Liver (tissue), 10 donors: ENCODE measurements at places on chromosomes 7 and 10. TPM values are rescaled to one million over a fixed set of nuclear protein-coding genes. Genes with fewer than 3 reads are reported as not detected.

- no peak for DNase-seq
These were observed 147.3 kb downstream of the ZMYND11 start for GRCh38 chr10:282294-283139.

DNA sequence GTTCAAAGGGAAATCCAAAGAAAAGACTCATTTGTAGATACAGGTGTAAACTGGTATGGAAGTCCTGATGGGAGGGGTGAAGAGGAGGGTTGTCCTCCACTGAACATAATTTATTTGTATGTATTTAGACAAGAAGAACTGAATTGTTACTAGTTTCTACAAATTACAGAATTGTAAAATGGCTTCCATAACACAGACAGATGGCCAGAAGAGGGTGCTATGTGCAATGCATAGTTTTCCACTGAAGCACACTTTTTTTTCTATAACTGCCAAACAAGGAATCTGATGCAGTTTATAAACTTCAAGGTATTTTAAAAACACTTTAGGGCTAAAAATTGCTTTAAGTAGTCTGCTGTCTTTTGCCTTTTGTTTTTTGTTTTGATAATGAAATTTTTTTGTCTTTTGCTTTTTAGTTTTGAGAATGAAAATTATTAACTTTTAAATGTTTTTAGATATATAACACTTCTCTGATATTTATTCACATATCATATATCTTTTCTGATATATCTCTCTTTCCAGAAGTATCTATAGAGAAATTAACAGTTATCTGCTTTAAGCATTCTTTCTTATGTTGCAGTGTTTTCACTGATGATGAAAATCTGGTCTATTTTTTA is 58.5 kb downstream of the PHYHIPL start:
- DNase-seq: no peak

DNA sequence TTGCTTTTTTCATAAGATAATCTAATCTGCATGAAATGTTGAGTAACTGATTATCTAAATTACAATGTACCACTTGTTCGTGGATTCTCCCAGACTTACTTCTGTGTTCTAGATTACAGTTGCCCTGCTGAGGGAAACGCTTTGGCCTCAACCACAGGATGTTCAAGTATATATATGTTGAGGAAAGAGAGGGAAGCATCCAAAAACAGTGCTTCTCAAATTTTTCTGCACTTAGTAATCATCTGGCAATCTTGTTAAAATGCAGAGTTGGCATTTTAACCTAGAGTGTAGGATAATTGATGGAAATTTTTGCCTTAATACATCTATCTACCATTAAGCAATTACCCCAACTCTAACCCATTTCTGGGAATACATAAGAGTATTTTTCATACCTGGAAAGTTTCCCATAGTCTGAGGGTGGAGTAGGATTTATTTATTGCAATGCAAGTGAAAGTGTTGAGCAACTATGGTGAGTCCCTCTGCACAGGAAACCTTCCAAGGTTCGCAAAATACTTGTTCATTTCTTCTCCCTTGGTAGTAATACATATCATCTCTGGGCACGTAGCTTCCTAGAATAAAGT is 59.6 kb upstream of the C1GALT1 start:
- DNase-seq: no peak

DNA sequence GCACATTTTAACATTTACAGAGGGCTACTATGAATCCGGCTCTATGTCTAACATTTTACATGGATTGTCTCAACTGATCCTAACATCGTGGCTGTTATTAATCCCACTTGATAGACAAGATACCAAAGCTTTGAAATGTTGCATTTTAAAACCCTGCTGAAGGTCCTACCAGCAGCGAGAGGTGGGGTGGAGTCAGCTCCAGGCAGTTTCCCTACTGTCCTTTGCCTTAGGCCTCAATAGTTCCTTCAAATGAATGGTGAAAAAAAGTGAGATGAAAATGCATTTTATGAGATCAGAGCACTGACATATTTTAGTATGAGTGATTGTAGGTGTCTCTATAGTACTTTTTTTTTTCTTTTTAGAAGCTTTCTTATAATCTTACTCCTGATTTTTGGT is 26.6 kb downstream of the BAIAP2L1 start:
- no peak for DNase-seq

DNA sequence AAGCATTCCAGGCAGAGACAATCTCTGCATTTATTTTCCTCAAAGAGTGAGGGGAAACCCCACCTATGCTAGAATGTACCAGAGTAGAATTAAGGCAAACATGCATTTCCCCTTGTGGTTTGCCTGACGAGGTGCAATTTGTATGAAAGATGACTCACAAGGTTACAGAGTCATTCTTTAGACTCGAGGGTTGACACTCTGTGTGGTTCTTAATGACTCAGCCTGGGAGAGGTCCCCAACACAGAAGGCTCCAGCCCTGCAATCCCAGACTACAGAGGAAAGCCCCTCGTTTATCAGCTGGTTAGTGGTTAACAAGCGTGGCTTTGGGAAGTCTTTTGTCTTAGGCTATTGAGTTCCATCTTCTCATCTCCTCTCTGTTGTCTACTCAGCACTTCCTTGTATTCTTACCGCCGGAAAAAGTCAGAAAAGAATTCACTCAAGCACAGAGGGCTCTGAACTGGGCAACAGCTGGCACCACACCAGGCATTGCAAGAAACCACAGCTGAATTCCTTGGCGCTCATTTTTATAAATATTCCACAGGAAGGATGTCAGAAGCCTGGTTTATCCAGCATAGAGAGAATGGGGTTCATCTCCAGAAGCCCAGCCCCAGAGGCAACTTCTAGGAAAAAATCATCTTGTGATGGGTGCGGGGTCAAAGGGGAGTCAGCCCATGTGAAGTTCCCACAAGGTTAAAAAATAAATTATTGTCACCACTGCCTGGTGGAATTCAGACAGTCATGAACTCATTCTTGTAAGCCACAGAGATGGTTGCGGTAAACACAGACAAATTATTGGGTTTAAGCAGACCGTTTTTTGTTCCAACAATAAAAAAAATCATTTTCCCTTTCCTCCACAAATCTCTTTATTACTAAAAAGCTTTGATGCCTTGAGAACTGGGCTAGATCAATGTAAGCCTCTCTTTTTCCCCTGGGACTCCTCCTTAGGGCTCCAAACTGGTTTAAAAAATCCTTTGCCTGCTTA is 24.5 kb upstream of the SVIL start:
- DNase-seq: no peak

- DNase-seq: no peak
These were observed 2.0 kb downstream of the MTPN start for GRCh38 chr7:135975166-135975565.

DNA sequence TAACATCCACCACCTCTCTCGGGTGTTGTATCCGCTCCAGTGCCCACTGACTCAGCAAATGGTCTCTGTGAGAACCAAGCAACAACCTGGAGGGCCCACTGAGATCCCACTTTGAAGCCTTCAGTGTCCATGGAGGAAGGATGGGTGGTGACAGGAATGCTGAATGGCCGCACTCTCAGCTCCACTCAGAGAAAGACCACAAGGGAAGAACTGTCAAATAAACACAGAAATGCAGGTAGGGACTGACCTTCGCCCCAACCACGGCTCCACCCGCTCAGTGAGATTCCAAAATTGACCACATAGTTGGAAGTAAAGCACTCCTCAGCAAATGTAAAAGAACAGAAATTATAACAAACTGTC is 65.8 kb downstream of the VIPR2 start:
- no peak for DNase-seq

GRCh38 chr10:72285972-72286521 is 12.3 kb downstream of the DDIT4 start:
- DNase-seq: no peak

The IPMK gene
- total RNA-seq: 4.8 TPM

The HYAL4 gene
- not detected for total RNA-seq
